Urinary bladder (tissue), 4 donors: ENCODE measurements at places on chromosomes 12 and 14.

- DNase-seq, result no peak
These were observed 82.0 kb downstream of the CATSPERB start for GRCh38 chr14:91649930-91650329.

- DNase-seq, result no peak
These were observed 184.7 kb upstream of the GARIN2 start for GRCh38 chr14:67004521-67004920.

DNA sequence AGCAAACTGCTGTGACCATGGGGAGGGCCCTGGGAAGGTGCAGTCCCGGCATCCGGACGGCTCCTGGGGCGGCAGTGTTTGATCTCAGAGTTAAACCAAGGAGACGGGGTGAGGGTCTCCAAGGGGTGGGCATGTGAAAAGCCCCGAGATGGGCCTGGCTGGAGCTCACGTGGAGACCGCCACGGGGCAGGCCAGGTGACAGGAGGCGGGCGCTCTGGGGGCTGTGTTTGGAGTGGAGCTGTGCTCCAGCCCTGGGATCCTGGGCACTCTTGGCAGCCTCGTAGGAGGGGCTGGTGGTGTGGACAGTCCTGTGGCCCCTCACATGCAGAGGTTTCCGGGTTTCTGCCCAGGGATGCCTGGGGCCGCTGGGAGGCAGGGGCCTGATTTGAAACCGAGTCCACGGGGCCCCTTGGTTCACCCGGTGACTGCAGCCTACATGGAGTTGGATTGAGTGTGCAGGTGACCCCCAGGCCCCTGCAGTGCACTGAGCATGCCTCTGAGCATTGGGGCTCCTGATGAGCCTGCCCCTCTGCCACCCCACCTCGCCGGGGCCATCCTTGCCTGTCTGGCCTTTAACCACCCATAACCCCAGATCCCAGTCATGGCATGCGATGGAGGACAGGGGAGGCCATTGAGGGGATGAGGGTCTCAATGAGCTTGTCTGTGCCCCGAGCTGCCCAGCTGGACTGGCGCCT is 8.4 kb downstream of the KIF26A start:
- no peak for DNase-seq

DNA sequence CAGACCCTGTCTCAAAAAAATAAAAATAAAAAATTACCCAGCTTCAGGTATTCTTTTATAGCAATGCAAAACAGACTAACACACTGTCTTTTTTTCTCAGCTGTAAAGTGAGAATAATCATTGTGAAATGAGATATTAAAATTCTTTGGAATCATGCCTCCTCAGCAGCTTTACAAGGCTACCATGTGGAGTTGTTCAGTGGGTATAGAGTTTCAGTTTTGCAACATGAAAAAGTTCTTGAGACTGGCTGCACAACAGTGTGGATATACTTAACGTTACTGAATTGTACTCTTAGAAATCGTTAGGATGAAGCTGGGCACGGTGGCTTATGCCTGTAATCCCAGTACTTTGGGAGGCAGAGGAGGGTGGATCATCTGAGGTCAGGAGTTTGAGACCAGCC is 15.7 kb upstream of the MAPKAPK5 start:
- DNase-seq, result no peak

DNA sequence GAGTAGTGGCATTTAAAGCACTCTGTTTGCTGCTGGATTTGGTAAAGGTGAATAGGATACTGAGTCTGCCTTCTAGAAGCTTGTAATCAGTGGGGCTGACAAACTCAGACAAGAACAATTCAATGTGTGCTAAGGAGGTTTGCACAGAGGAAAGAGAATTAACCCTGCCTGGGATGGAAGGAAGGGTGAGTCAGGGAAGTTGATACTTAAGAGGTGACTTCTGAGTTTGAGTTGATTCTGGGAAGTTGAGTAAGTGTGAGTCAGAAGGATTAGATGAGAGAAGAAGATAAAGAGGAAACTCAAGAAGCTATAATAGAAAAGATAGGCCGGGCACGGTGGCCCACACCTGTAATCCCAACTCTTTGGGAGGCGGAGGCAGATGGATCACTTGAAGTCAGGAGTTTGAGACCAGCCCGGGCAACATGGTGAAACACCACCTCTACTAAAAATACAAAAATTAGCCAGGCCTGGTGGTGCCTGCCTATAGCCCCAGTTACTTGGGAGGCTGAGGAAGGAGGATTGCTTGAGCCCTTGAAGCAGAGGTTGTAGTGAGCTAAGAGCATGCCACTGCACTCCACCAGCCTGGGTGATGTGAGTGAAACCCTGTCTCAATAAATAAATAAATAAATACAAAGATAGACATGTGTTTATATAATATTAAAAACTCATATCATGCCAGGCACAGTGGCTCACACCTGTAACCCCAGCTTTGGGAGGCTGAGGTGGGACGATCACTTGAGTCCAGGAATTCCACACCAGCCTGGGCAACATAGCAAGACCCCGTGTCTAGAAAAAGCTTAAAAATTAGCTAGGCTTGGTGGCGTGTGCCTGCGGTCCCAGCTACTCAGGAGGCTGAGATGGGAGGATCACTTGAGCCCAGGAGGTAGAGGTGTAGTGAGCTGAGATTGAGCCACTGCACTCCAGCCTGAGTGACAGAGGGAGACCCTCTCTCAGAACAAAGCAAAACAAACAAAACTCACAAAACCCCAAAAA is 126.8 kb upstream of the CPM start:
- no peak for DNase-seq

GRCh38 chr14:64572386-64573104 is 22.8 kb downstream of the PPP1R36 start:
- DNase-seq, result no peak

DNA sequence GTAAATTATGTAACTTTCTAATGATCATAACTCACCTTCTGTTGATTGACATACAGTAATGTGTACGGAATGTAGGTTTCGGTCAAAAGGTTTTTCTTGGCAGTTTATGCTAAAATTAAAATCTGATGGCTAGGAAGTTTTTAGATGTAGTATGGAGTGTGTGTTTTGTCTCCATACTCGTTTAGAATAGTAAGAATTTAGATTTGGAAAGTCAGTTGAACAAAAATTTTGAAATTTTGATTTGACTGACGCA is 859 bp downstream of the PALS1 start:
- DNase-seq, result no peak
